ENCODE measurements at places on chromosomes 12 and 14.

- no peak for DNase-seq
Observed at GRCh38 chr12:89782807-89783206, 74.2 kb upstream of the ATP2B1 start.

GRCh38 chr14:58866391-58866790 lies 228.6 kb downstream of the DACT1 start:
- no peak for DNase-seq

DNA sequence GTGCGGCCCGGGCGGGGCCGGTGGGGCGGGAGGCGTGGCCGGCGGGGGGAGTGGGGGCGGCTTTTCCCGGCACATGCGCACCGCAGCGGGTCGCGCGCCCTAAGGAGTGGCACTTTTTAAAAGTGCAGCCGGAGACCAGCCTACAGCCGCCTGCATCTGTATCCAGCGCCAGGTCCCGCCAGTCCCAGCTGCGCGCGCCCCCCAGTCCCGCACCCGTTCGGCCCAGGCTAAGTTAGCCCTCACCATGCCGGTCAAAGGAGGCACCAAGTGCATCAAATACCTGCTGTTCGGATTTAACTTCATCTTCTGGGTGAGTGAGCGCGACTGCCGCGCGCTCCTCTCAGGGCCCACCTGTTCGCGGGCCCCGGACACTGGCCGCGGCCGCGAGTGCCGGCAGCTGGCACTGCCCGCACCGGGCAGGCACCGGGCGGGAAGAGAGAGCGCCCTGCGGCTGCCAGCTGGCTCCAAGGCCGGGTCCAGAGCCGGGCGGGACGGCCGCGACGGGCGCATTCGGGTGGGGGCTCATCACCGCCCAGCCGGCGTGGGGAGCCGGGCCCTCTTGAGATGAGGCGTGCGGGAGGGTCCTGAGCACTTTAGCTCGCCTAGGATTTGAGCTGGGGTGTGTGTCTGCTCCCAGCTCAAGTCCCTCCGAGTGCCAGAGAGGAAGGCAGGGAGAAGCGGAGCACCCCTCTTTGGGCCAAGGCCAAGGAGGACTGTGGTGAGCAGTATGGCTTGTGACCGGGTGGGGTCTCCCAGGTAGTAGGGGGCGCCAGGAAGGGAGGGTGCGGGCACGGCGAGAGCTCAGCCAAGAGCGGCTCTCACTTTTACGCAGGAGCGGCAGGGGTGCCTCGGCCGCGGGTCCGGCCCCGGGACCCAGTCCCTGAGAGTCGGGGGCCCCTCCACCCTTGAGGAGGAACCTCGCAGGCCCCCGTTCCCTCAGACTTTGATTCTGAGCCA lies at the start of gene CD9:
Gene CD9, plus strand, starts transcription at position 145 of the 957 bp plus-strand sequence. Its CDS starts 100 bp downstream, at position 245.
- no peak for DNase-seq

GRCh38 chr12:47488888-47489287 lies 216.9 kb downstream of the RPAP3 start:
- no peak for DNase-seq

DNA sequence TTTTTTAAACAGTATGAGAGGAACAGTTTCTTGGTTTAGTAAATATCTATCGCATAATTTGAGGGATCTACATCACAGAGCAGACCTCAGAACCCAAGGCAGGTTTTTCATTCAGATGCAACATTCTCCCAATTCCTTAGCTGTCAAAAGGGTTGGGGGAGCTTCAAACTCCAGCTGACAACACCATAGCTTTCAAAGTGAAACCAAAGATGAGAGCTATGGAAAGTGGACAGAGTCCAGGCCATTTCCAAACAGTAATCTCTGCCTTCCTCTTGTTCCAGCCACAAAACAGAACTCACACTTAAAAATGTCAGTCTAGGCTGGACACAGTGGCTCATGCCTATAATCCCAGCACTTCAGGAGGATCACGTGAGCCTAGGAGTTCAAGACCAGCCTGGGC lies 87.8 kb downstream of the SPRING1 start:
- no peak for DNase-seq

- no peak for DNase-seq
Observed at GRCh38 chr14:54219261-54220070, 177.3 kb upstream of the CDKN3 start.

DNA sequence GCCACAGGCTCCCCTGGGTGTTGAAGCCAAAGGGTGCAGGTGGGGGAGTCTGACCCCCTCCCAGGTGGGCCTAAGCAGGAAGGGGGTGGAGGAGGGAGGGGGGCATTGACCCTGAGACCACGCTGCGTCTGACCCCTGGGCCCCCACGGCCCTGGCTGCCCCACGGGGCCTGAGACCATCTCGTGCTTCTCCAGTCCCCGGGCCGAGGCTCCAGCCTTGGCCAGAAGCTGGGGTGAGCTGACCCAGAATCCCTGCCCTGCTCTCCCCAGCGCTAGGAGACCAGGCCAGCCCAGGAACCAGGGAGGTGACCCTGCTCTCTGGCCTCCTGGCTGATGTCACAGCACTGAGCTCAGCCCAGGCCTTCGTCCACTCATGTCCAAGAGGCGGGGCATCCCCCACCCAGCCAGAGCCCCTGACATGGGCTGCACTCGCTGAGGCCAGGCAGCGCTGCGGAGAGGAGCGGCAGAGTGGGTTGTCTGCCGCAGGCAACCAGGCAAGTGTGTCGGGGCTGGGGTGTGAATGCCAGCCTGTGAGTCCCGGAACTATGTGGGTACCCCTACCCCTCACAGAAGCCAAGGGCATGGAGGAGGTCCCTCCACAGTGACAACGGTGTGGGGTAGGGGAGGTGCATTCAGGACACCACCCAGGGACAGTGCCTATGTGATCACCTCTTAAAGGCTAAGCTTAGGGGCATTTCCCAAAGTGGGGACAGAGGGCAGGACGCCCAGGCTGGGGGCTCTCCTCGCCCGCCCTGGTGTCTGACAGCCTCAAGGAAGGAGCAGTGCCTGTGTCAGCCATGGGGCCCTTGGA lies 6.3 kb downstream of the TRMT61A start:
- no peak for DNase-seq

GRCh38 chr12:81968421-81968820 lies 209.3 kb upstream of the PPFIA2 start:
- DNase-seq: no peak

- no peak for DNase-seq
Observed at GRCh38 chr12:80847575-80847974, 90.2 kb downstream of the LIN7A start.

- no peak for DNase-seq
Observed at GRCh38 chr14:46861753-46862152, 210.2 kb upstream of the RPL10L start.

DNA sequence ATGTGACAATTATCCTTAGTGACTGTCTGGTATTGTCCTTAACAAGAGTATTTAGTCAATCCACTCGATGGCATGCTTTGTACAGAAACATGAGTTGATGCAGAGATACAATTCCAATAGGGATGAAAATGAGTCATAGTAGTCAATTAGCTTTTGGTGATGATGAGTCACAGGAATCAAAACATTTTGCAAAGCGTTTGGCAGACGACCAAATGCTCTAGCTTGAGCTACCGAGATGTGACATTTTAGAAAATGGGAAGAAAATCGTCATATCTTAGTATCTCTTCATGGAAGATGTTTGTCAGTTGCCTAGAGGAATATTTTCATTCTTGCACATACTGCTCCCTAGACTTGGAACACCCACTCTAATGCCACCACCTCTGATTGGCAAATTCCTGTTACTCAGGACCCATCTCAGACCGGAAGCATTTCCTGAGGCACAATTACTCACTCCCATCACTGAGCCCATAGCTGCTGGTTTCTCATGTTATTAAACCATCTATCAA lies 95.0 kb downstream of the LMNTD1 start:
- DNase-seq: peak; percentile 82

GRCh38 chr12:60710246-60710645 lies 1114.4 kb downstream of the SLC16A7 start:
- no peak for DNase-seq

DNA sequence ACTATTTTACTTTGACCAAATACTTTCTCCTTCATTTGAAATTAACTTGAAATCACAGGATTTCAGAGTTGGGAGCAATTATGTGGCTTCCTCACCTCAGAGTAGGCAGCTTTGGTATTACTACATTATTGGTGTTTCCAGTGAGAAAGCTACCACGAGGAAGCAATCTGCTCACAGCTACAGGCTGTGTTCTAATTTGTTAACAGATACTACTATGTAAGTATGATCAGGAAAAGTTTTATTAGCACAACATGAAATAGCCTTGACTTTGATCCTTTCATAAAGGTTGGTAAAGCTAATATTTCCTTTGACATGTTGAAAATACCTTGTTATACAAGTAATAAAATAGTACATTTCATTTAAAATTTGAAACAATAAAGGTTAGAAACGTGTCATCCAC lies 30.6 kb downstream of the TAOK3 start:
- no peak for DNase-seq

DNA sequence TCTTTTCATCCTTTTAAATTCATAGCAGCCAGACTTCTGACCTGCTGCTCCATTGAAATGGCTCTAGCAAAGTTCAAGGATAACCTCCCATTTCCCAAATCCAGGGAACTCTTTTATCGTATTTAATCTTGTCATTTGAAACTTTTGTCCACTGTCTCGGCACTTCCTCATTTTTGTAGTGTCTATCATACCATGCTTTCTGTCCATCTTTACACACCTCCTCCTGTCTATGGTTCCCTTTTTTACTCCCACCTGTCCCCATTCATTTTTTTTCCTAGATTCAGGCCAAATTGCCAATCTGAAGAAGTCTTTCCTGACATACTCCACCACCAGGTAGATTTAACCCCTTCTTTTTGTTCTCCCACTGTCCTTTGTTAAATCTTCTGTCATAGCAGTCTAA lies 31.0 kb downstream of the NFYB start:
- no peak for DNase-seq

DNA sequence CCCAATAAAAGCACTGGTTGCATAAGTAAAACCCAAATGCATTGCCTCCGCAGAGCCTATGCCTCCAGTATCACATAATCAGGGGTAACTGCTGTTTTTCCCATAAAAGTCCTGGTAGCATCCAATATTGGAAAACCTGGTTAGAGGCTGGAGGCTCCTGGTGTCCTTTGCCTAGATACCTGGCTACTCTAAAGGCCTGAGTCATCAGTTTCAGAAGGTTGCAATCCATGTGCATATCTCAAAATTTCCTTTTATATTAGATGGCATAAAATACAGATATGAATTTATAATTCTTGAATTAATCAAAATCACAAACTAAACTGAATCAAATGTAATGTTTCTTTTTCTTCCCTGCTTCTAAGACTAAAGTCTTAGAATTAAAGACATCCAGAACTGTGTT lies 164.2 kb upstream of the DCN start:
- DNase-seq: no peak

GRCh38 chr12:26658991-26659390 lies 174.0 kb downstream of the ITPR2 start:
- no peak for DNase-seq

GRCh38 chr14:72643317-72643801 lies 250.5 kb downstream of the DPF3 start:
- peak; percentile 80 for DNase-seq

DNA sequence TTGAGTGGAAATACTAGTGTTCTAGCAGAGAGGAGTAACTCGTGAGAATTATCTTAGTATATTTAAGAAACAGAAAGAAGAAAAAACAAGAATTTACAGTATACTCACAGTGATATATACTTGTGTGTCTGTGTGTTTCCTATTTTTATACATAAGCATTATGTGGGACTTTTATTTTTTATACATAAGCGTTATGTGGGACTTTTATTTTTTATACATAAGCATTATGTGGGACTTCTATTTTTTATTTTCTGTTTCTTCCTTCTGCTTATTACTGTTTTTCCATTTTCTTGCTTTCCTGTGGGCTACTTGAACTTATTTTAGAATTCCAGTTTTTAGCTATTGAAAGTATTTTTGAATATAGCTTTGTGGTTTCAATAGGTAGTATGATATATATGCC lies 6.9 kb upstream of the ZNF140 start:
- no peak for DNase-seq

GRCh38 chr12:54394281-54394719 lies 9.8 kb upstream of the ZNF385A start:
- peak; percentile 6 for DNase-seq

DNA sequence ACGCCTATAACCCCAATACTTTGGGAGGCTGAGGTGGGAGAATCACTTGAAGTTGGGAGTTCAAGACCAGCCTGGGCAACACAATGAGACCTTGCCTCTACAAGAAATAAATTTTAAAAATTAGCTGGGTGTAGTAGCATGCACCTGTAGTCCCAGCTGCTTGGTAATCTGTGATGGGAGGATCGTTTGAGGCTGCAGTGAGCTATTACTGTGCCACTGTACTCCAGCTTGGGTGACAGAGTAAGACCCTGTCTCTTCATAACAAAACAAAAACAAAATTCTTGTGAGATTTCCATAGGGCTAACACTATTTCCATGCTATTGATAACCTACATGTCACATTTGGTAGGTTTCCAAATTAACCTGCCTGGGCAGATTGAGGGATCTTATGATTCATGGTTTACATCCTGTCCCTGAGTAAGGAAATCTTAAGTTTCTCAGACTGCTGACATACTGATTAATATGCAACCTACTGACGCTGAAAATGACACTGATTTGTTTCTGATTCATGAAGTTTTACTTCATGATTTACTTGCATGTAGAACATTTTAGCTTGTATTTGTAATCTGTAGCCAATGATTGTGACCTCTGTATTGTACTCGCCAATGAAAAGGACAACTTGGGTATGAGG lies 15.9 kb downstream of the ATP6V1D start:
- no peak for DNase-seq

DNA sequence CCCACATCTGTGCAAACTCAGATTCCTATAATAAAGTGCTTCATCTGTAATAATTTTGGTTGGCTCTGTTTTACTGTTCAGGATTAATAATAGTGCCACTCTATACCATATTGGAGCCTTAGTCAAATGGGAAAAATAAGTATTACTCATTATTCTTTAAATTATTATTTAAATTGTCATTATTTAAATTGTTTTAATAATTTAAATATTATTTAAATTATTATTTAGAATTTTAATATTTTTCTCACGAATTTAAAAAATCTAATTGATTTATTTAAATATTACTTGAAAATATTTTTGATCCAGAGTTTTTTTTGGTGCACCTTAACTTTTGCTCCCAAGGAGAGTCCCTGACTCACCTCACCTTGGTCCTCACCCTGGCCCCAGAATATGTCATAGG lies 245.7 kb upstream of the MDGA2 start:
- no peak for DNase-seq

- no peak for DNase-seq
Observed at GRCh38 chr12:57569858-57570257, 20.0 kb downstream of the KIF5A start.

GRCh38 chr12:122899887-122900286 lies 4.0 kb upstream of the VPS37B start:
- no peak for DNase-seq

DNA sequence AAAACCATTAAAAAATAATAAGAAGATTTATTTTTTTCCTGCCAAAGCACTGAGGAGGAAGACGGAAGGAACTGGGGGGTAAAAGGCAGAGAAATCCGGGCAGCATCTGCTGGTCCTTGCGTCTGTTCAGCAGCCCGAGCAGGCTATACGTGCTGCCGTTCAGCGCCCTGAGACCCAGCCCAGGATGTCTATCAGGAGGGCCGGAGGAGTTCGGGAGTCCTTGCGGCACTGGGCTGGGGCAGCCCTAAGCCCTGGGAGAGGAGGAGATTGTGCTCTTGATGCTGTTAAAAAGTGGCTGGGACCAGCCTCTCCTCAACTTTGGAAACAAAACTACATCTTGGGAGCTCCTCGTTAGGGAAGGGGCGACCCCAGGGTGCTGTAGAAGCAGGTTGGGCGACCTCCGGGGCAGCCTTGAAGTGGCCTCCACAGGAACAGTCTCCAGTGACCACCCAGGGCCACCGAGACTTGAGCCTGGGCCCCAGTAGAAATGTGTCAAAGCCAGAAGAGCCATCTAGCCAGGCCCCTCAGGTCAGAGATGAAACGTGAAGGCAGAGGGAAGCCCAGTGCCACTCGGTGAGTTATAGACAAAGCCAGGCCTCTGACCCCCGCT lies 14.3 kb downstream of the PGF start:
- DNase-seq: no peak

Measured in RCC 7860 (cell line).